Ovary (tissue), 10 donors: ENCODE measurements at places on chromosomes 7 and 10. TPM values are rescaled to one million over a fixed set of nuclear protein-coding genes. Genes with fewer than 3 reads are reported as not detected.

DNA sequence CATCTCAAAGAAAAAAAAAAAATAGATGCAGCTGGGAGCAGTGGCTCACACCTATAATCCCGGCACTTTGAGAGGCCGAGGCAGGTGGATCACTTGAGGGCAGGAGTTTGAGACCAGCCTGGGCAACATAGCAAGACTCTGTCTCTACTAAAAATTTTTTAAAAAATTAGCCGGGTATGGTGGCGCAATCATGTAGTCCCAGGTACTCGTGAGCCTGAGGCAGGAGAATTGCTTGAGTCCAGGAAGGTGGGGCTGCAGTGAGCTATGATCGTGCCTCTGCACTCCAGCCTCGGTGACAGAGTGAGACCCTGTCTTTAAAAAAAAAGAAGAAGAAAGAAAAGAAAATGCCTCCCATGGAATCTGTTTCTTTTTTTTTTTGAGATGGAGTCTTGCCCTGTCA lies 31.9 kb downstream of the GTF2IRD1 start:
- no peak for DNase-seq
- no peaks in the 10 kb centered on the region for H3K36me3 ChIP-seq
- no peak overlapping the region for H3K4me3 ChIP-seq
- H3K27ac ChIP-seq, result no peak overlapping the region
- no peaks in the 10 kb centered on the region for H3K27me3 ChIP-seq
- H3K4me1 ChIP-seq, result peaks cover 2% of the 10 kb centered on the region

- H3K27me3 ChIP-seq, result no peaks in the 10 kb centered on the region
- no peak overlapping the region for H3K4me3 ChIP-seq
- no peaks in the 10 kb centered on the region for H3K36me3 ChIP-seq
- H3K4me1 ChIP-seq, result no peaks in the 10 kb centered on the region
These were observed 75.5 kb downstream of the ZNF777 start for GRCh38 chr7:149385195-149385950.

GRCh38 chr7:40324914-40325313 lies 190.1 kb downstream of the SUGCT start:
- H3K4me1 ChIP-seq, result no peaks in the 10 kb centered on the region
- H3K27ac ChIP-seq, result no peak overlapping the region
- DNase-seq, result no peak
- H3K36me3 ChIP-seq, result no peaks in the 10 kb centered on the region
- H3K4me3 ChIP-seq, result no peak overlapping the region
- H3K27me3 ChIP-seq, result no peaks in the 10 kb centered on the region

DNA sequence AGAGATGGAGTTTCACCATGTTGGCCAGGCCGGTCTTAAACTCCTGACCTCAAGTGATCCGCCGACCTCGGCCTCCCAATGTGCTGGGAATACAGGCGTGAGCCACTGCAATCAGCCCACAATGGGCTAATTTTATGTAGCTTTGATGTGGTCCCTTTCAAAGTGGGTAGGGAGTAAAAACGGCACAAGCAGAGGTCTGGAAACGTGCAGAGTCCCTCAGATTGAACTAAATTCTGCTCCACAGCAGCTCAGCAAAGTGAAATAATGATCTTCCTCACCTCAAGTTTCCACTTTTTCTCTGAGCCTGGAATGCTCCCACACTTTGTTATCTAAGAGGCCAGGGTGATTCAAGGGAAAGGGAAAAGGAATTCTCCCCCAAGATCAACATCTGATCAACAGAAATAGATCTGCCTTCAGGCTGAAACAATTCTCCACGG lies 6.1 kb downstream of the CCDC3 start:
- H3K4me1 ChIP-seq, result peaks cover 11% of the 10 kb centered on the region
- no peaks in the 10 kb centered on the region for H3K27me3 ChIP-seq
- H3K27ac ChIP-seq, result no peak overlapping the region
- no peak for DNase-seq
- H3K4me3 ChIP-seq, result no peak overlapping the region
- H3K36me3 ChIP-seq, result no peaks in the 10 kb centered on the region

- H3K36me3 ChIP-seq, result no peaks in the 10 kb centered on the region
- no peaks in the 10 kb centered on the region for H3K27me3 ChIP-seq
- no peaks in the 10 kb centered on the region for H3K4me1 ChIP-seq
- H3K27ac ChIP-seq, result no peak overlapping the region
- DNase-seq, result no peak
These were observed 4.9 kb upstream of the CALCR start for GRCh38 chr7:93579431-93579830.

DNA sequence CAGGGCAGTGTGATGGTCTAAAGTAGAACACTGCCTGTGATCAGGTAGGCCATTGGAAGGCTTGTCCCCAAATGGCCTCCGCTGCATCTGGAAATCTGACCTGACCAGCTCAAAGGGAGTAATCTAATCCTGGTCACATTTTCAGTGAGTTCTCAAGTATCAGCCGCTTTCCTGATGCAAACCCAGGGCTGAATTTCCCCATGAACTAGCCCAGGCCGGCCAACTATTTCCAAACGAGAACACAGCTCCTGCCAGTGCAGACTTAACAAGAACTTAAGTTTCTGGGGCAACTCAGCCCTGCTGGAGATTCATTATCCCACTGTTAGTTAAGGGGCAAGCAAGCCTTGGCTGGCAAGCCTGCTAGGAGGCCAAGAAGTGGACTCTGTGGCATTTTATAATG lies 59.6 kb upstream of the FAM180A start:
- no peak for DNase-seq
- no peaks in the 10 kb centered on the region for H3K27me3 ChIP-seq
- no peaks in the 10 kb centered on the region for H3K4me1 ChIP-seq
- H3K27ac ChIP-seq, result no peak overlapping the region
- H3K36me3 ChIP-seq, result no peaks in the 10 kb centered on the region

GRCh38 chr10:101578192-101578591 lies 9.9 kb downstream of the POLL start:
- no peaks in the 10 kb centered on the region for H3K4me1 ChIP-seq
- H3K27ac ChIP-seq, result no peak overlapping the region
- H3K4me3 ChIP-seq, result no peak overlapping the region
- H3K36me3 ChIP-seq, result no peaks in the 10 kb centered on the region
- no peaks in the 10 kb centered on the region for H3K27me3 ChIP-seq
- no peak for DNase-seq

GRCh38 chr10:109721453-109722064 lies 201.8 kb downstream of the XPNPEP1 start:
- H3K36me3 ChIP-seq, result no peaks in the 10 kb centered on the region
- DNase-seq, result no peak
- H3K4me1 ChIP-seq, result no peaks in the 10 kb centered on the region
- no peaks in the 10 kb centered on the region for H3K27me3 ChIP-seq
- H3K27ac ChIP-seq, result no peak overlapping the region

GRCh38 chr7:80247144-80247543 lies 112.5 kb downstream of the GNAI1 start:
- no peaks in the 10 kb centered on the region for H3K36me3 ChIP-seq
- no peak overlapping the region for H3K27ac ChIP-seq
- H3K27me3 ChIP-seq, result no peaks in the 10 kb centered on the region
- DNase-seq, result no peak
- H3K4me3 ChIP-seq, result no peak overlapping the region
- H3K4me1 ChIP-seq, result no peaks in the 10 kb centered on the region

DNA sequence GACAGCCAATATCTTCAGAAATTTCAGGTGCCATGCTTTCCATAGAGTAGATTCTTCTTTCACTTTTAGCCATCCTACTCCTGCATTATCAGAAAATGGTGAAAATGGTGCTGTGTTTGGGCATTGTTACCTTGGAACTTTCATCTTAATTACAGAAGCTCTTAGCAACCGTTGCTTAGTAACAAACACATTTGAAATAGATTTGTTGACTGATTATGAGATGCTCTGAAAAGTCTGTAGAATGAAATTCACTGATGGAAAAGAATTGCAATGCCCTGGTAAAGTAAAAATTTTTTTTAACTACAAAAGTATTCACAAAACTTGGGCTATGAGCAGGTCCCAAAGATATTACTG lies 249.3 kb upstream of the NEBL start:
- no peak for DNase-seq
- H3K36me3 ChIP-seq, result no peaks in the 10 kb centered on the region
- no peaks in the 10 kb centered on the region for H3K27me3 ChIP-seq
- H3K27ac ChIP-seq, result no peak overlapping the region

- no peaks in the 10 kb centered on the region for H3K36me3 ChIP-seq
- no peak overlapping the region for H3K27ac ChIP-seq
- no peaks in the 10 kb centered on the region for H3K4me1 ChIP-seq
- no peak overlapping the region for H3K4me3 ChIP-seq
- DNase-seq, result no peak
These were observed 36.0 kb downstream of the KCNH2 start for GRCh38 chr7:150942001-150942590.

The SYPL1 gene
- 77.8 TPM for total RNA-seq

The HOXA11 gene
- 2.0 TPM for total RNA-seq

The DYDC1 gene
- total RNA-seq, result 3.8 TPM

The PTF1A gene
- not detected for total RNA-seq
